Endothelial cell (in vitro differentiated cells): ENCODE measurements at places on chromosomes 7 and 10. TPM values are rescaled to one million over a fixed set of nuclear protein-coding genes. Genes with fewer than 3 reads are reported as not detected.

The GPR158 gene
- 0.13 TPM for total RNA-seq

The PLPP4 gene
- not detected for total RNA-seq

The MYH16 gene
- total RNA-seq: not detected

The NXPH1 gene
- total RNA-seq: not detected

The IFIT1B gene
- not detected for total RNA-seq
